Fibroblast of skin of right biceps (primary cell): ENCODE measurements at places on chromosomes 1 and 21.

GRCh38 chr1:180530501-180530900 is 28.1 kb upstream of the ACBD6 start:
- peak; percentile 57 for DNase-seq

- no peak for DNase-seq
Measured at GRCh38 chr1:19925342-19926070, 2.1 kb upstream of the PLA2G2E start.

- no peak for DNase-seq
Measured at GRCh38 chr1:109482791-109483671, 674 bp upstream of the ATXN7L2 start.

- no peak for DNase-seq
Measured at GRCh38 chr21:42073145-42074099, 2.3 kb downstream of the UMODL1 start.

- DNase-seq, result no peak
Measured at GRCh38 chr1:106880226-106880625, 176.2 kb upstream of the PRMT6 start.

DNA sequence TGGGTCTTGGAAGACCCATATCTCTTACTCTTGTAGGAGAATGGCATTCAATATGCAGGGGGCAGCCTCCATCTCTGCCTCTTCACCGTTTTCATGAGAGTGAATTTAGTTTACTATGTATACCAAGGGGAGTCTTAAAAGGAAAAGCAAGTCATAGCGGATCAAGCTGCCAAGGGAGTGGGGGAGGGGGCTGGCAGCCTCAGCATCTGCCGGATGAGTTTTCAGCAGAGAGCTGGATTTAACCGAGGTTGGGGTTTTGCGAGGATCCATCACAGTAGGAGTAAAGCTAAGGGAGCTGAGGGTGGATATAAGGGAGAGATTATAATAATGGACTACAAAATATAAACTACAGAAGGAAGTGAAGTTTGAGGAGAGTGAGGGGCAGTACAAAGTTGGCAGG is 9.9 kb downstream of the CD160 start:
- peak; percentile 48 for DNase-seq

DNA sequence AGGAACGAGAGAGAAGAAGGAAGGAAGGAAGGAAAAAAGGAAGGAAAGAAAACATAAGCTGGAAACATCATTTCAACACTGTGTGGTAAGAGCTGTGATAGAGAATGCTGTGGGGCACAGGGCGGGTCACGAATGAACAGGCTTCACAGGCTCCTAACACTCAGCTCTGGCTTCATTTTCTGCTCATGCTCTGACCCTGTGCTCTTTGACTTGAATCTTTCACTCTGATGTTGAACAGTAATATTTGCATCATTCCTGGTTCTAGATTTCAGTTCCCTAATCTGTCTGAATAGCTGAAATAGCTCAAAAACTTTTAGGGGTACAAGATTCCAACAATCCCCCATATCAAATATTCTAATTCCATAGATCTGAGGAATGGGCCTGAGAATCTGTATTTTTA is 207.3 kb downstream of the LHX8 start:
- DNase-seq, result no peak

DNA sequence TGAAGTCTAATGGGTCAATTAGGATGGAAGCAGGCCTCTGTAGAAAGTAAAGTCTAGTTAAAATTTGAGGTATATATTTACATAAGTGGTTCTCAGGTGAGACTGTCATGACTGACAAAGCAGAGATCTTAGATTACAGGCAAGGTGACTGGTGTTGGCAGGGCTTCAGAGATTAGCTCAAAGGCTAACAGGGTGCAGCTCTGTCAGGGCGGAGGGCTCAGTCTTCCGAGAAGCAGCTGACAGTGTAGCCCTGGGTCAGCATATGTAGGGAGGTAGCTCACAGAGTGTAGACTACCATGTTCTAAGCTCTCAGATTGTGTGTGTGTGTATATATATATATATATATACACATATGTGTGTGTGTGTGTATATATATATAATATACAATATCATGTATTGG is 54.7 kb downstream of the RBM11 start:
- no peak for DNase-seq

DNA sequence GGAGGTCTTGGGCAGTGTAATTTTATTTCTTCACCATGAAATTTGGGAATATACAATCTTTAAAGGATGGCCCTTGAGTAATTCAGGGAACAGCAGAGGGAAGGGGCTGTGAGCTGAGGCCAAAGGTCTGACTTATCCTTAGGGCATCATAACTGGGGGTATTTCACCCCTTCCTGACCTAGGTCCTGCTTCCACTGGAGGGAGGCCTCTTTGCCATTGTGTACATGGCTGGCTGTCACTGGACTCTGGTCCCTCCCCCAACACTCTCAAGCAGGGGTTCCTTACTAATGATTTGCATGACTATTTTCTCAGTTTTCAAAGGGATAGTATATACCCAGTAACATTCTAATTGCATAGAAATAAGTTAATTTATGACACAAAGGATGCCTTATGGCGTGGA is 7.2 kb upstream of the PSRC1 start:
- no peak for DNase-seq

DNA sequence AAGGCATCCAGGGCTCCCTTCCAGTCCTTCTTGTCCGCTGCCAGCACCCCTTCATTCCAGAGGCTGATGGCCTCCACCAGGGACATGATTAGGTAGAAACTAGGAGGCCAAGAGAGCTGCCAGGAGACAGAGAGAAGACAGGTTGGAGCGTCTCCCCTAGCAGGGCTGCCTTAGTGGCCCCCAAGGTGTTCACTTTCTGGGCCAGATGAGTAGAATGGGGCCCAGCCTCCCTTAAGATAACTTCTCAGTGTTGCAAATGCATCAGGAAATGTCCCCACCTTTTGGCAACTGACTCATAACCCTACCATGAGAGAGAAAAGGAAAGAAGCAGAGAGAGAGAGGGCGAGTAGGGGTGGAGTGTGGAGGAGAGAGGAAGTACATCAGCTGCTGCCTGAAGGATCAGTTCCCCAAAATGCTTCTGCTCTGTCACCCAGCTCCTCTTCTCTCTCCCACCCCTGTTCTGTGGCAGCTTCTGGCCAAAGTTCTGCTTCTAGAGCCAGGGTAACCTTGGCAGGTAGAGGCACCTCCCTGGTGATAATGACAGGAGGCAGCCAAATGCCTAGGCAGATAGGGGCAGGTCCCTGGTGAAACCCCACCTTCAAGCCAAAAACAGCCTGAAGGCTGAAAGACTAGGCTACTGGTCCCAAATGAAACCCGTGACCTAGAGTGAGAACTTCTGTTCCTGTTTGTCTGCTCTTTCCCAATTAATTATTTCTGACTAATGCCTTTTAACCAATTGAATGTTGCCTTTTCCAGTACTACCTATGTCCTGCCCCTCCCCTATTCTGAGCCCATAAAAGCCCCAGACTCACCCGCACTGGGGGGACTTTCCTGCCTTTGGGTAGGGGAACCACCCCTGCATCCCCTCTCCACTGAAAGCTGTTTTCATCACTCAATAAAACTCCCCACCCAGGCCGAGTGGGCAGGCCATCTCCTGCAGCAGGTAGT is at the start of gene NCF2:
TSS of gene NCF2 (minus strand) at position 216 of the 948 bp plus-strand sequence. CDS start at position 86, 130 bp downstream.
- DNase-seq, result peak; percentile 35

- DNase-seq, result peak; percentile 34
Measured at GRCh38 chr1:186302381-186302920, 72.6 kb downstream of the TPR start.

DNA sequence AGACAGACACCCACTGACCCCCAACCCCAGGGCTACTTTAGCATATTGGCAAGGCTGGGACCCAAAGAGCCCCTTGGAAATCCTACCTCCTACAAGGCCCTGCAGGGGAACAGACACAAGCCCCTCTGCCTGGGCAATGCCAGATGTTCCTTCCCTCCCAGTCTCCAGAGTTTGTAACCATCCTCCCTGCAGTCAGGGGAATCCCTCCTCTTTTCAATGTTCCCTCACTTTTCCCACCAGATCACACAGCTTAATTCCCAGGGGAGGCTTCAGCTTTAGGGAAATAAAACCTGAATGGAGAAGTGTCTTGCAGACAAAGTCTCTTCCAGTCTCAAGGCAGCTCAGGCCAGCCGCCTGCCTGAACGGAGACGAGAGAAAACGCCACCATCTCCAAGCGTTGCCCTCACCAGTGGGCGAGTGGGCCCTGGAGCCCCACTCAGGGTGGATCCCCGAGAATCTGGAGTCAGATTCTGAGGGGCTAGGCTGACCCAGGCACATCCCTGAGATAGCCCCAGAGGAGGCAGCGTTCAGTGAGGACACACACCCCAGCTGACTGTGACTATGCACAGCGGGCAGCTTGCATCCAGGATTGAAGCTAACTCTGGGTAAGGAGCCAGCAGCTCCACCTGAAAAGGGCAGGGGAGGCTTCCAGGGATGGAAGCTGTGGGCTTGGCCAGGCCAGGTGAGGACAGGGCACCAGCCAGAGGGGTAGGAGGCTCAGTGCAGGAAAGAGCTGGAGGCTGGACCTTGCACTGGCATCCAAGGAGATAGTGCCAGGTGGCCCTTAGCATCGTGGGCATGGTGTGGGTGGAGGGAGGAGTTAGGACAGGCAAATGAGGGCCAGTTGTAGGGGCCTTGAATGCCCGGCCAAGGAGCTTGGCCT is 44.0 kb upstream of the ZC3H12A start:
- DNase-seq, result no peak

GRCh38 chr1:202615501-202616354 is 94.5 kb downstream of the SYT2 start:
- DNase-seq, result peak; percentile 96

DNA sequence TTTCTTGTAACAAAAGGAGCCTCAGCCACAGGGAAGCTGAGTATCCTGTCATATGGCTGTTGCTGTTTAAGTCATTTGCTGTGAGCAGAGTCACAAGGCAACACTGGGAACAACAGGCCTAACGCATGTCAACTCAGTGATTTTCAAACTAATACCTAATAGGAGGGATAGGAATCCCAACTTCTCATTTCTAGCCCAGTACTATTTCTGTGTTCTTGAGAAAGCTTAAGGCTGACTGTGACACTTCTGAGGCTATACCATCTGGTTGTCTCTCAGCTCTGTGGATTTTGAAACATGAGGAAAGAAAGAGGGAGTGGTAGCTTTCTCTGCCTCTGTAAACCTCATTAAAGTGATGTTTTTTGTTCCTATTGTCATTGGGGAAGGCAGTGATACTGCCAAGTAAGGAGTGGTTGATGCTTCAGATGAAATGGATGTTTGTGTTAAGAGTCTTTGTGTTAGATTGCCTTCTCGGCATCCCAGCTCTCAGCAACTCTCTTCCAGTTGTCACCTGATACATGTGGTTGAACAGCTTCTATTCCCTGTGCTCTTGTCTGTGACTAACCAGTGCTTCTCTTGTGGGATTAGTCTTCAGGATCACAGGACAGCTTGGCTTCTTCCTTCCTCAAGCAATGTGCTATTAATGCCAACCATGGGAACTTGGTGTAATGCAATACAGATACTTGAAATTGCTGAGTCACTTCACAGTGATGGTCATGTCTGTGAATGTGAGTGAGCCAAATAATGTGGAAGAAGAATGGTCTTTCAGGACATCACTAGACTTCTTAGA is 166.8 kb upstream of the IVNS1ABP start:
- peak; percentile 97 for DNase-seq

DNA sequence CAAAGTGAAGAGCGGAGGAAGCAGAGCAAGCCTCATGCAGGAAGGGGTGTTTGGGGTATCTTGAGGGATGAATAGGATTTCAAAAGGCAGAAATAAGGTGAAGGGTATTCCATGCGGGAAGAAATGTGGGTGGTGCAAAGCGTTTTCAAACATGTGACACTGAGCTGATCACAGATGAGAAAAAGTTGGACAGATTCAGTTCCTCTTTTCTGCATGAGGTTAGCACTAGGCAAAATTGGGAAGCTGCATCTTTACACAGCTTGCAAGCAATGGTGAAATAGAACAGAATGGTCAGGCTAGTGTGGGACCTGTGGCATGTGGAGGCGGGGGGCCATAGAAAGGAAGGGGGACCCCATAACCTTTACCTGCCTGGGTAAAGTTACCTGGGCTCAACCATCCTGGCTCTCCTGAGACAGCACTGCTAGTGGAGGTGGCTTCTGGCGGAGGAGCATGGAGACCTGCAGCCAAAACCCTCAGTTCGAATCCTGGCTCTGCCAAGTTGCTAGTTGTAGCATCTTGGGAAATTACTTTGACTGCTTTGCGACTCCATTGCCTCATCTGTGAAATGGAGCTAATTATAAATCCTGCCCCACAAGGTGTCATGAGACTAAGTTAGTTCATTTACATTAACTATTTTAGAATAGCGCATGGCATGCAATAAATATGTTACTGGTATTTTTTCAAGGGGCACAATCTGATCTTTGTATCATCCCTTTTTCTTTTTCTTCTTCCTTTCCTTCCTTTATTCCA is 16.4 kb downstream of the KCNA10 start:
- no peak for DNase-seq

- DNase-seq, result no peak
Measured at GRCh38 chr1:40625076-40625475, 40.4 kb downstream of the RIMS3 start.

- DNase-seq, result no peak
Measured at GRCh38 chr1:5836776-5837440, 155.3 kb downstream of the NPHP4 start.

DNA sequence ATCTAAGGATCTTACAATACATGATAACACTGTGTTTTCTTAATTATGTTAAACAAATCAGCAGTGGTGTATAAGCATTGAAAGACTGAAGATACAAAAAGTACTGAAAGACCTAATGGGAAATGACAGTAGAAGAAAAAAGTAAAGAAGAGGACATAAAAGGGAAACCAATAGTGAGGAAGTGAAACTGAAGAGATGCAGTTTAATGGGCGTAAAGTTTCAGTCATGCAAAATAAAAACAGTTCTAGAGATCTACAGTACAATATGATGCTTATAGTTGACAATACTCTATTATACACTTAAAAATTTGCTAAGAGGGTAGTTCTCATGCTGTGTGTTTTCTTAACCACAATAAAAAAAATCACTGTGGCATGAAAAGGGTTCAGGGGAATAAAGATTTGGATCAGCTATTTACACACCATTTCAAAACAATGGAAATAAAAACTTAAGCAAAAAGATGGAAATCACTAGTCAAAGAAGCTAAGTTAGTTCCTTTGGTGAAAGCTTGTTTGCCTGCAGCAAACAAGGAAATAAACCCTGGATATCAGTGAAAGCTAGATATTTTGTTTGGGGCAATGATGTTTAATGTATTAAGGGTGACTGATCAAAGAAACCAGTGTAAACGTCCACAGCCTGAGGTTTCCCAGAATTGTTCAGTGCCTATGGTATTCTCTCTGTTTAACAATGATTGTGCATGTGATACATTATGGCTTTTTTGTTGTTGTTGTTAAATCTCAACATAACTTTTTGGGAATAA is 1160.8 kb upstream of the ADGRL2 start:
- DNase-seq, result no peak

- DNase-seq, result no peak
Measured at GRCh38 chr1:174768516-174768915, 231.2 kb upstream of the CACYBP start.

- DNase-seq, result peak; percentile 58
Measured at GRCh38 chr1:201309416-201309815, 26.1 kb downstream of the PKP1 start.
